CD4-positive, alpha-beta T cell treated with Interferon alpha-2 for 1 hour (primary cell): ENCODE measurements at places on chromosomes 5 and 9.
A peak's percentile ranks its signal among the peaks of the same experiment; 100 is the strongest.

GRCh38 chr9:76370396-76371023 lies 23.7 kb downstream of the RFK start:
- no peak for DNase-seq

DNA sequence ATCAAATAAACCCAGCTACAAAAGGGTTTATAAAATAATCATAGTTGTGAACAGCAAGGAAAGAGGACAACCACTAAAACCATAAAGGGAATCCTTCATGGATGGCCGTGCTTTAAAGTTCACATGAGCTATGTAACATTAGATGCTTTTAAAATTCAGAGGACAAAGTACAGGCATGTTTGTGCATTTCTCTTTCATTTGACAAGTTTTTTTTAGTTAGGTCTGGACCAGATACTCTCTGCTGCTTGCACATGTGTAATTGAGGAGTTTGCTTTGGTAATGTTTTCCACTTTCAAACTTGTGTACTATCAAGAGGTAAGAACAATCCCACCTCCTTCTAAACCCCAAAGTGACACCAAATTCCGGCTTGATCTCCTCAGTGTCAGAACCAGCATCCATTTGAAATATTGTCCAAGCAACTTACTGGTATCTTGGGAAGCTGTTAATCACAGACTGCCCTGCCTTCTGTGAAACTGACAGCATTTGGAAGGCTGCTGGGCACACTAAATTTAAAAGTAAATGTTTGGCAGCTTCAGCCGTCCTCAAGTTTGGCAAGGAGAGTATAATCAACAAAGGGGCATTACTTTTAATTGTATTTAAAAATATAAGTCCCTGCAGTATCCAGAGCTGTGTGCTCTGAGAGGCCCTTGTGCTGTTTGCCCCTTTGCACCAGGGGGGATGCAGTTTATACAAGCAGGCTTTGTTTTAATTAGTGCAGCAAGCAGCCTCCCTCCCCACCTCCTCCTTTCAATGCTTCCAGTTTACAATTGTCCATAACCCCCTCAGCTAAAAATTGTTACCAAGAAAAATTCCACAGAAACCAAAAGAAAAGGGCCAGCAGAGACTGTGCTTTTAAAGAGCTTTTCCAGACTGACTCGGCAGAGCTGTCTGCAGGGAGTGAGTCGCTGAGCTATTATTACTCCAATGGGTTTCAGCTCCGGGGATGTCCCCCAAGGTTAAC lies 328.3 kb upstream of the MPDZ start:
- no peak for DNase-seq

- no peak for DNase-seq
Measured at GRCh38 chr5:110268283-110268682, 458.2 kb downstream of the TMEM232 start.

GRCh38 chr9:125558453-125559092 lies 148.4 kb downstream of the MAPKAP1 start:
- DNase-seq, result peak; percentile 60

- peak; percentile 55 for DNase-seq
Measured at GRCh38 chr9:33452828-33453271, 5.5 kb upstream of the AQP3 start.
